CD4-positive, alpha-beta T cell treated with Interleukin-4 for 4 hours (primary cell): ENCODE measurements at places on chromosomes 1 and 21.

GRCh38 chr1:71610476-71610875 lies 529.6 kb upstream of the ZRANB2 start:
- DNase-seq, result no peak

GRCh38 chr1:163928069-163928468 lies 606.3 kb downstream of the NUF2 start:
- DNase-seq, result no peak

- DNase-seq, result no peak
Observed at GRCh38 chr1:204450461-204451257, 39.0 kb upstream of the PPP1R15B start.

DNA sequence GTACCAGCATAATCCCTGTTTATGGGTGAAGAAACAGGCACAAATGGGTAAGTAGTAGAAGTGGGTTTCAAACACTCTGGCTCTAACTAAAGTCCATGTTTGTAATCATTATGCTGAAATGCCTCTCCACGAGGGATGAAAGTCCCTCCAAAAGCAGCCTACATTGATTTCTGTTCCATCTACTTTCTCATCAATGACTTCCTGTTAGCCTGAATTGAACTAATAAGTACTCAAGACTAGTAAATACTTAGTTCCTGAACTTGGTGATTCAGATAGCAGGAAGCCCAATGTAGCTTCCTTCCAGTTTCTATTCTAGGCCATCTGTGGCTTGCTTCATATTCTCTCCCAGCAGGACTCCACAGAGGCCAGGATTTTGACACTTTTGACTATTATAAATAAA lies 11.3 kb upstream of the BACH1 start:
- no peak for DNase-seq

- no peak for DNase-seq
Observed at GRCh38 chr1:170857955-170858354, 77.4 kb upstream of the MROH9 start.

- no peak for DNase-seq
Observed at GRCh38 chr21:30271611-30272010, 11.1 kb downstream of the KRTAP24-1 start.

DNA sequence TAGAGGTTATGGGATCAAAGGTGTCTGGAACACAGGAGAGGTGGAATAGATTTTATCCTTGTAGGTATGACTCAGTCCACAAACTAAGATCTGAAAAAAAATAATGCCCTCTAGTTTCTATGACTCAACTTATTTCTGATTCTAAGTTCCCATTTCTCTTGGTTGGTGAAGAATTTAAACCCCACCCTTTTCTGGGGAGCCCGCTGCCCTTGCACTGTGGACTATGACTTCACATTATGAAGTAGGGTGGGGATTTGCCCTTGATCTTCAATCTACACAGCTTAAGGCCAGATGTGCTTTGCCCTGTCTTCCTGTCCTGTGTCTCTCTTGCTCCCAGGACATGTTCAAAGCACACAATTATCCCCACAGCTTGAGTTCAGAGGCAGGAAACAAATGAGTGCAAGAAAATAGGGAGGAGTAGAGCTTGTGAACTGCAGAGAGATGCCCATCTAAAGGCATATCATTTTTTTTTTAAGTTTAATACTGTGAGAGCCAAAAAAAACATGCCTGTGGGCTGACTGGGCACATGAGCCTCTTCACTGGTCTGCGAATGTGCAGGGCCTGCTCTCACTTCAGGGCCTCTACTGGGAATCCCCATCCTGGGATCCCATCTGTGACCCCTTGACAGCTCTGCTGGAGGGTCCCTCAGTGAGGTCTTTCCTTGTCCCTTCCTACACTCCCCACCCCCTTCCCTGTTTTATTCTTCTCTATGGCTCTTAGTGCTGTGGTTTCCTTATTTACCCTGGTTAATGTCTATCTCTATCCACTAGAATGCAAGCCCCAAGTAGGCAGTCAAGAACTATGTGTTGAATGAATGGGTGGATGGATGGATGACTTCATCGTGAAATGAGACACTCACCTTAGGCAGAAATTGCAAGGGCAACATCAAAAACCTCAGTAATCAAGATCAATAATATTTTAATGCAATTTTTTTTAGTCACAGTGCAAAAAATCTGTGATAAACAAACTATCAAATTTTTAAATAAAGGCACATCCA lies 61.5 kb downstream of the CD58 start:
- DNase-seq, result peak; percentile 76

DNA sequence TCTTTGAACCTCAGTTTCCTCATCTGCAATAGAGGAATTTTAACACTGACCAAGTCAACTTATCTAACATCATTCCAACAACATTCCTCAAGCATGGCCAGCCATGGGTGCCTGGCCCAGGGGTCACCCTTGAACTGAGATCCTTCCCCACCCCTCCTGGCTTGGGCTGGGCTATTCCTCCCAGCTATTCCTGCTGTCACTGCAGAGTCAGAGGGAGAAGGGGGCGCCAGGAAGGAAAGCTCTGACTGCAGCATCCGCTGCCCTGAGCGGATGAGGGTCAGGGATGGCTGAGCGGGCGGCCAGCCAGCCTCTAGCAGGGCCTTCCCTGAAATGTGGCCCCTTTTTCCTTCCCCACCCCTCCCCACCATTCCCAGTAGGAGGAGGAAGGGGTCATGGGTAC lies 3.1 kb downstream of the TINAGL1 start:
- no peak for DNase-seq

DNA sequence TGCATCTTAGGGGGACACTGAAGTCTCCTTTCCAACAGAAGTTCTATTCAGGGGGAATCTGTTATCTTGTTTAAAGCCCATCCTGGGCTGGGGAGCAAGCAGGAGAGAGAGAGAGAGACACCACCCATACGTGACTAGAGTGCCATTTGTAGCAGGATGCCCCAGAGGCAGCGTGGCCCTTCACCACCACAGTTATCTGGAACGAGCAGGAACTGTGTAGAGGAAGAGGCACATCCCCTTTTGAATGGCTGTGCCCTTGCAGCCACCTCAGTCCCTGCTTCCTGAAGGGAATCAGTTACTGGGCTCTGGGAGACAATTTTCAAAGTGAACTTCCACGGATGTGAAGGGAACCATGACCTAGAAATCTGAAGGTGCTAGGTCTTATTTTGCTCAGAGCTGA lies 19.4 kb upstream of the LAMTOR5 start:
- DNase-seq, result no peak

DNA sequence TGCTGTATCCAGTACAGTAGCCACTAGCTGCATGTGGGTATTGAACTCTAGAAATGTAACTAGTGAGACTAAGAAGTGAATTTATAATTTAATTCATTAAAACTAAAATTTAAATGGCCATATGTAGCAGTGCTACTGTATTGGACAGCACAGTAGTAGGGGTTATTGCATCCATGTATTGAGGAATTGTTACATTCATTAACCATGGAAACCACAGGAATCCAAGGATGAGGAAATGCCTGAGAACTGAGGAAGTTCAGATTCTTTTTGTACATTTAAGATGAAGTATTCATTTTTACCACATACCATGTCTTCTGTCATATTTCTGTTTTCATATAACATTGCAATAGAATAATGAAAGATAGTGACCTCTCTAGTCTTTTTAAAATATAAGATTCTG lies 2.6 kb downstream of the MTF2 start:
- DNase-seq, result no peak

DNA sequence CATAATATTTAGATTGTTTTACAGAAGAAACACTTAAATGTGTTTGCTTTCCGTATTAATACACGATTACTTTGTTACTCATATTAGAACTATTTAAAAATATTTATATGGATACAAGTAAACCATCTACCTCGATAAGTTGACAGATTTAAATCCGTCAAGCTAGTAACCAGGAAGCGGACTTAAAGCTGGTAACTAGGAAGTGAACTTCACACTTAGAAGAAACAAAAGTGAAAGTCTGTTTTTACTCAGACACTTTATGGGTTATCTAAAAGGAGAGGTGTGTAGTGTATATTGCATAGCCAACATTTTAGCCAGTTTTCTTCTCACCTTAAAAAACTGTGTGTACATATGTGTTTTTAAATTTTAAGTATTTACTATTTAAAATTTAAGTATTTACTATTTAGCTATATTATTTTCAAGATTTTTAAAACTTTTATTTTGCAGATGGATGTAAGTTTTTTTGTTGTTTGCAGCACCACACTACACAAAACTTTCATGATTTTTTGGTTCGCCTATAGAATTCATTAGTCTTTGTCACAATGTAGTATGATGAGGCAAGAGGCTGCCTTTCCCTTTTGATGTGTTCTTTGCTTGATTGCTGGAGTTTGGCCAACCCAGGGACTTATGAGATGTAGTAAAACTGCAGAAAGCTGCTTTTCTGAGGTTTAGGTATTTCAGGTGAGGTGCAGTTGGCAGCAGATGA lies 2.7 kb downstream of the USP25 start:
- DNase-seq, result peak; percentile 81

DNA sequence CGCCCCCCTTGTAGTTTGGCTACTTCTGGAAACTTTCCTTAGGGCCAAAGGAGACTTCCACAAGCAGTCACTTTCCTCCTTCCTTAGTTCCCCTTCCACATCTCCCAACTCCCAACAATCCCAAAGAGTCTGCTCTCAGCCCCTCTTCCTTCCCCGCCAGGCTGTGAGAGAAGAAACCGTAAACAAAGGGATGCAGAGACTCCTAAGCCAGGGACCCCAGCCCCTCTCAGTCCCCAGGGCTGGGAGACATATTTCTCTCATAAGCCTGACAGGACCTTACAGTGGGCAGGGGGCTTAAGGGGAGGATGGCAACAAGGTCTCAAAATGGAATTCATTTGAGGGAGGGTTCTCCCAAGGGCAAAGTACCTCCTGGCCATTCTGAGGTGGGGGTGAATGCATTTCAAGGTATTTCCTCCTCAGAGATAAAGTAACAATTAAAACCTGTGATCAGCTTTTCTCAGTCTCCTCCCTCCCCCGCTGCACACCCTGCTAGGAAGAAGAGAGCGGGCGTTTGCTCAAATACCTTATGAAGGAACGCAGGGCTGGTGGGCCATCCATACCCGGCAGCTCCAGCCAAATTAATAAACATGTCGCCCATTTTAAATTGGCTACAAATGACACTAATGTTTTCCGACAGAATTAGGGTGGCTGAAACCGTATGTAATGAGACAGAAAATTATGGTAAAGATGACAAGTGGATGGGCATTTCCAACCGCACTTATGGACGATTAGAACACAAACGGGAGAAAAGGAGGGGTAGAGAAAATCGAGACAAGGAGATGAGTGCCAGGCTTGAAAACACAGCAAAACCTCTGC lies 4.0 kb downstream of the BARHL2 start:
- no peak for DNase-seq

DNA sequence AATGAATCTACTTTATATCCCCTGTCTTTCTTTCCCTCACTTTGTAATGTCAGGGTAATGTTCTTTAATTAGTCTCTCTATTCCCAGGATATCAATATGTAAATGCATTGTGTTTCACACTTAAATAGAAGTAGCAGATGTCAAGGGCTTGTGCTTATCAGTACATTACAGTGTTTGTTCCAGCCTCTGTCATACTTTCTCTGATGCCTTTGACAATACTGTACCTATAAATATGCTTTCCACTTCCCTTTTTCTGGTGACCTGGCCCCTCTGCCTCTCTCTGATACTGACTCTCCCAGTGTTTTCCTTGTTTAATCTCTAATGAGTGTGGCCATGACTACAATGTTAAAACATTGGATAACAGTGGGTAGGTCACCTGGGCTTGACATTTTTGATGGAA lies 862.0 kb upstream of the NEGR1 start:
- no peak for DNase-seq

GRCh38 chr1:87760155-87760554 lies 431.5 kb downstream of the LMO4 start:
- DNase-seq, result no peak

- DNase-seq, result no peak
Observed at GRCh38 chr1:225435957-225436392, 8.1 kb upstream of the LBR start.

DNA sequence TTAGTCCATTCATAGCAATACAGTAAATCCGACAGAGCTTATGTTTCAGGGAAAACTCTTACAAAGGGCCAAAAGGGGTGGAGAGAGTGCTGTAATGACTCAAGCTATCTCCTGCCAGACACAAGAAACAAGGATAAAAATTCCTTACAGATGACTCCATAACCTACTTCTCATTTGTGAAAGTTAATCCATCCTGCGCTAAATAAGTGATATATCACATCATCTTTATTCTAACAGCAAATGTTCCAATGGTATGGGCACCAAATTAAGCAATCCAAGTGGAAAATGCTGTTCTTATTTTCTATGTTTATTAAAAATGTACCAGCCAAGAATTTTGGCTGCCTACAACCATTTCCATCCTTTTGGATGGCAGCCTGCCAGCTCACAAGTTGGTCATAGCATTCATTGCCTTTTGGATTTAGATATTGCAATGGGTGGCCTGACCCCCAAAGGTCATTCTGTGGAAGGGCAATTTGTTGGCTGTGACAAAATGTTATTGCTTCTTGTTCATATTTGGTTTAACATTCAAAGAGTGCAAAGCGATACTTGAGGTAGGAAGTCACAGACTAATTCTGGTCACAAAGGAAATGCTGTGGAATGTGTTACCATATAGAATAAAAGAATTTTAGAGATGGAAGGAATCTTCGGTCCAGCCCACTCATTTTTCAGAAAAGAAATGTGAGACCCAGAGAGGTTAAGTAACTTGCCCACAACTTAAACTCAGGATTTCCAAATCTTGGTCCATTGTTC lies 2.8 kb upstream of the ENAH start:
- DNase-seq, result no peak

GRCh38 chr1:17120481-17120877 lies 1.2 kb upstream of the PADI2 start:
- no peak for DNase-seq

- peak; percentile 21 for DNase-seq
Observed at GRCh38 chr1:1441002-1441888, 5.8 kb downstream of the VWA1 start.

DNA sequence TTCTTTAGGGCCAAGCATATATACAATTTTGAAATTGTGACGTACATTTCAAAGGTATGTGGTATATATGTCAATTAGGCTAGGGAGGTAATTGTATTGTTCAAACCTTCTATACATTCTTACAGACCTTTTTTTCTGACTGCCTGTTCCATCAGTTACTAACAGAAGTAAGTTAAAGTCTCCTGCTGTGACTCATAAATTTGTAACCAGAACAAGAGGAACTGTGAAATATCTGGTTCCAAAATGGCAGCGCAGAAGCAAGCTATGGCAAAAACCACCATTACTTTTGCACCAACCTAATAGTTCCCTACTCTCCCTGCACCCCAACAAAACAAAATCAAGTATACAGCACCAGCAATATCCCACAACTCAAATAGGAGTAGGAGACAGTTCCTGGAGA lies 93.6 kb downstream of the ENAH start:
- DNase-seq, result no peak

GRCh38 chr1:89665941-89666340 lies 33.0 kb downstream of the LRRC8C start:
- no peak for DNase-seq

- DNase-seq, result no peak
Observed at GRCh38 chr1:12708396-12709090, 7.4 kb upstream of the AADACL3 start.

GRCh38 chr1:91428182-91428798 lies 23.7 kb upstream of the HFM1 start:
- no peak for DNase-seq

- DNase-seq, result peak; percentile 56
Observed at GRCh38 chr21:34367320-34367935, 3.6 kb downstream of the KCNE2 start.
